ENCODE measurements at places on chromosomes 6 and 20.

GRCh38 chr6:29924731-29925130 is 17.6 kb upstream of the HLA-A start:
- no peak overlapping the region for H3K27ac ChIP-seq
- no peaks in the 10 kb centered on the region for H3K27me3 ChIP-seq
- H3K36me3 ChIP-seq, result no peaks in the 10 kb centered on the region
- no peaks in the 10 kb centered on the region for H3K4me1 ChIP-seq
- no peak overlapping the region for H3K4me3 ChIP-seq
- DNase-seq, result peak; percentile 36

DNA sequence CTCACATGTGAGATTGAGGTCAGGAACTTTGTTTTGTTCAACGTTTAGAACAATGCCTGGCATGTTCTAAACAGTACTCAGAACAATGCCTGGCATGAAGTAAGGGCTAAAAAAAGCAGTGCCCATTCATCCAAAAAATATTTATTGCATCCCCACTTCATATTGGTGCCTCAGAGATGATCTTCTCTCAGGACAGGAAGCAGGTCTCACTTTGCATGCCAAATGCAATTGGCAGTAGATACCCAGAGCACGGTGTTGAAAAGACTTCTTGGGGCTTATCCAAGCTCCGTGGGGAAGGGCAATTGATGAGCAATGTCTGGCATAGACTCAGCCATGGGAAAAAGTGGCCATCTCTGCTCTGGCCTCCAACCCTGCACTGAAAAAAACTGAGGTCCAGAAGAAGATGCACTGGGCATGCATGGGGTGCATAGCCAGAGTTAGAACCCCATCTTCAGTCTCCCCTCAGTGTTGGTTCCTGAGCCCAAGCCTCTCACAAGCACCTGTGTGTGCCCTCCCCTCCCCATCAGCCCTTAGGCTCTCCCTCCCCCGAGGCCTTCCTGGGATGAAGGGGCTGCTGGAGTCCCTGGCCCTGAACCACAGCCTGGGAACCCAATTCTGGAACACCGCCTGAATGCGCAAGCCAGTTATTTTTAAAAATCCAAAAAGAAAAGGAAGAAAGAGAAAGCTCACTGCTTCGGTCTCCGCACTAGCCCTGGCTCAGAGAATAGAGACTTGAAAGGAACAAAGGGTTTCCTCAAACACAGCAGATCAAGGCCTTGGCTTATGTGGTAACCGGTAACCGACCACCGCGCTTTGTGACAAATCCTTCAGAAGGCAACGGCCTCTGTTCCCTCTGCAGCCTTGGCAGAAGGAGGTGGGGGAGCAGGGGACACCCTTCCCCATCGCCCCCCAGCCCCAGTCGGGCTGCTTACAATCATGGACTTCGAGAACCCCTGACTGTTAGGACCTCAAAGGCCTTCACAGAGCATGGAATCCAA is 78.5 kb upstream of the SIRPA start:
- H3K4me3 ChIP-seq, result no peak overlapping the region
- DNase-seq, result peak; percentile 95
- H3K27ac ChIP-seq, result peak overlapping the region; percentile 36
- H3K4me1 ChIP-seq, result peaks cover 44% of the 10 kb centered on the region
- H3K36me3 ChIP-seq, result no peaks in the 10 kb centered on the region
- H3K27me3 ChIP-seq, result no peaks in the 10 kb centered on the region

GRCh38 chr20:31674895-31675827 is 37.4 kb downstream of the COX4I2 start:
- peaks cover 74% of the 10 kb centered on the region for H3K36me3 ChIP-seq
- H3K4me1 ChIP-seq, result peaks cover 26% of the 10 kb centered on the region
- H3K27me3 ChIP-seq, result no peaks in the 10 kb centered on the region
- H3K27ac ChIP-seq, result peak overlapping the region; percentile 57
- peak; percentile 86 for DNase-seq
- H3K4me3 ChIP-seq, result no peak overlapping the region

DNA sequence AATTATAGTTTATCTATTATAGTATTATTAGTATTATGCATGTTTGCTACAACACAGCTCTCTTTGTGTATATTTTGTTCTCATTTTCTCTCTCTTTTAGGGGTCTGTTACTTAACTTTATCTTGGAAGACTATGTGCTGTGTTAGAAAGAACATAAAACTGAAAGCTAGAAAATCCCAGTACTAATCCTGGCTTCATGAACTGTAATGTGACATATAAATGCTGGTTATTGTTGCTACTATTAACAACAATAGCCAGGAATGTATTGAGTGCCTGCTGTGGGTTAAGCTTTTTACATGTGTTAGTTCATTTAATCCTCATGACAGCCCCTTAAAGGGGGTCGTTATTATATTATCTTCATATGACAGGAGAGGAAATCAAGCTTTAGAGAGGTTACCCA is 170.0 kb upstream of the DTNBP1 start:
- H3K4me3 ChIP-seq, result no peak overlapping the region
- DNase-seq, result no peak
- no peaks in the 10 kb centered on the region for H3K4me1 ChIP-seq
- no peak overlapping the region for H3K27ac ChIP-seq
- H3K36me3 ChIP-seq, result no peaks in the 10 kb centered on the region
